ENCODE measurements at places on chromosomes 5 and 9. TPM values are rescaled to one million over a fixed set of nuclear protein-coding genes. Genes with fewer than 3 reads are reported as not detected.

Gene TEX48
- 0.68 TPM for total RNA-seq

- no peak for DNase-seq
These were observed 1858.9 kb upstream of the C9orf72 start for GRCh38 chr9:29432191-29432590.

GRCh38 chr5:176542596-176543427 is 5.6 kb upstream of the RNF44 start:
- no peak for DNase-seq

- DNase-seq, result no peak
These were observed 317.3 kb upstream of the PDE4D start for GRCh38 chr5:60210810-60211209.

GRCh38 chr9:86604741-86605140 is 250.5 kb upstream of the TUT7 start:
- no peak for DNase-seq

Data from activated T-helper 2 cell treated with anti-CD3 and anti-CD28 coated beads, Interferon-gamma antibody, Interleukin-2, Interleukin-4, amounts not matched to agents 10 μg/mL and 5 μg/mL and 100 μg/mL, durations not matched to agents 14 hours and 24 hours and 36 hours (primary cell).